Cortex of kidney (tissue), 1 donor: ENCODE measurements at places on chromosomes 2 and 18.

DNA sequence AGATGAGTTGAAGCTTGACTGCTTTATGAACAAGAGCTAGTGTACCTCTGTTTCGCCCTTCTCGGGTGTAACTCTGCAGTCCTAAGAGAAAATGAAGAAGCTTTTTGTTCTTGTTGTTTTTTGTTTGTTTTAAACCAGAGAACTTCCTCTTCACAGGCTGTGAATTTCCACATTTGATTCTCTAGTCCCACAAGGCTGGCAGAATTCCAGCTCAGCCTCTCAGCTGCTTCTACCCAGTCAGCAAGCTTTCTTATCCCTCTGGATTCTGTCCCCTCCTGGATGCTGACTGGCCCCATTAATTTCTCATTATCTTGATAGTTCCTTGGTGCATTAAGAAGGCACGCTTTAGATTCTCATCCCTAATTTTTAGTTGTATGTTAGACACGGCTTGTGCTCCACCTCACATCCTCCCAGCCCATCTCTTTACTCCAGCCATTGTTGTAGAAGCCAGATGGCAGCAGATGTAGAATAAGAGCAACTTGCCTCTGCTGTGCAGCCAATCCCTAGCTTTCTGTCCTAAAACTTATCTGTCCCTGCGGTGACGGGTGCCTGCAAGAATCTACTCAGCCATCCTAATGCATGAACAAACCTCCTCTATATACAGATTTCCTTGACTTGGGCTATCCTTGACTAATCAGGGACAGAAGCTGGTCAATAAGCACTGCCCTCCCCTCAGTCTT is 12.3 kb upstream of the RESP18 start:
- DNase-seq: no peak

DNA sequence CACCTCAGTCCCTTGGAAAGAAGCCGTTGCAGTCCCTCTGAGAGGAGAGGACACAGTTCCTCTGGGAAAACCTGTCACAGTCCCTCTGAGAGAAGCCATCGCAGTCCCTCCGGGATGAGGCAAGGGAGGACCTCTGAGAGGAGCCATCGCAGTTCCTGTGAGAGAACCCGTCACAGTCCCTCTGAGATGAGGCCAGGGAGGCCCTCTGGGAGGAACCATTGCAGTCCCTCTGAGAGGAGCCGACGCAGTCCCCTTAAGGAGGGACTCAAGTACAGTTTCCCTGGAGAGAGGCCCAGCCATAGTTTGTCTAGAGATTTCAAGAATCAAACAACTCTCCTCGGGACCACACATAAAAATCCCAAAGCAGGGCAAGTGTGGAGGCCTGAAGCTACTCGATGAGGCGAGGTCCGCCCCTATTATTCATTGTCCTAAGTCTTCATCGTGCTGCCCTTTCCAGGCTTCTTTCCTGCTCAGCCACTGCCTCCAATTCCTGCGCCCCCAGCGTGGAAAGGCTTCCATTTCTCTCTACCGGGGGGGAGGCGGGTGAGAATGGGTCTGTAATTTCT is 630 bp upstream of the ZNF512 start:
- DNase-seq: no peak

DNA sequence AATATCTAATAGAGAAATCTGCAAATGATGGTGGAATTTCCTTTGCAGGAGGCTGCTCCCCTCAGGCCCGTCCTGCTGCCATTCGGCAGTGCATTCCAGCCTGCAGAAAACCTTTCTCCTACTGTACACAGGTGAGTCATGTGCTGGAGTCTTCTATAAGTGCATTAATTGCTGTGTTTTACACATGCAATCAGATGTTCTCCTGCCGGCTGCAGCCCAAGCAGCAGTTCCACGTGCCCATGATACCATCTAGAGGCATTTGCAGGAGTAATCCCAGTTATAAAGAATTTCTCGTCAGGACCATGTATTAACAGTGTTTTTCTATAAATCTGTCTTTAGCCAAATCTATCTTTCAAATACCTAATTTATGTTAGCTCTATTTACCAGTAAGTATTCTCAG is 304.7 kb upstream of the HNMT start:
- no peak for DNase-seq

GRCh38 chr2:127637725-127638252 is 8.2 kb upstream of the GPR17 start:
- DNase-seq: no peak

GRCh38 chr18:24600076-24600654 is 139.7 kb downstream of the HRH4 start:
- DNase-seq: no peak

GRCh38 chr2:119198240-119198840 is 25.3 kb upstream of the STEAP3 start:
- DNase-seq: no peak

GRCh38 chr2:82000606-82001005 is 1696.1 kb upstream of the LRRTM1 start:
- no peak for DNase-seq

DNA sequence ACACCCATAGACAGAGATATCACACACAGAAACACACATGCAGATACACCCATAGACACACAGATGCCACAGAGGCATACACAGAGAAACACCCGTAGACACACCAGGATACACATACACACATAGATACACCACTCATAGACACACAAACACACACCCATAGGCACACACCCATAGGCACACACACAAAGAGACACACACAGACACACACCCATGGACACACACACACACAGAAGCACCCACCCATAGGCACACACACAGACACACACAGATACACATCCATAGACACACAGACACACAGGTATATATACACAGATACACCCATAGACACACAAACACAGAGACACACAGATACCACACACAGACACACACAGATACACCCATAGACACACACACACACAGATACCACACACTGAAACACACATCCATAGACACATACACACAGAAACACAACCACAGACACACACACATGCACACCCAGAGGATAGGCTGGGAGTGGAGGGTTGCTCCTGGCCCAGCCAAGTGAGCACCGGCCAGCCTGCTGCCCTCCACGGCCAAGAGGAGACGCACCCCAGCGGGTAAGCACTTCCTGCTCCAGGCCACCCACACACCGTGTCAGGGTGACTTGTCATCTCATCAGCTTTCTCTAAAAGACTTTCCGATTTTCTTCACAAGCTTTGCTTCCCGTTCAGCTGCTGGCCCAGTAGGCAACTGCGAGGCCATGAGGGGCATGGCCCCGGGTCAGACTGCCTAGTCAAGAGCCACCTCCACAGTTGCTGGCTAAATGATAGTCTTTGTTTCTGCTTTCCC is 14.1 kb upstream of the CNNM3 start:
- no peak for DNase-seq

DNA sequence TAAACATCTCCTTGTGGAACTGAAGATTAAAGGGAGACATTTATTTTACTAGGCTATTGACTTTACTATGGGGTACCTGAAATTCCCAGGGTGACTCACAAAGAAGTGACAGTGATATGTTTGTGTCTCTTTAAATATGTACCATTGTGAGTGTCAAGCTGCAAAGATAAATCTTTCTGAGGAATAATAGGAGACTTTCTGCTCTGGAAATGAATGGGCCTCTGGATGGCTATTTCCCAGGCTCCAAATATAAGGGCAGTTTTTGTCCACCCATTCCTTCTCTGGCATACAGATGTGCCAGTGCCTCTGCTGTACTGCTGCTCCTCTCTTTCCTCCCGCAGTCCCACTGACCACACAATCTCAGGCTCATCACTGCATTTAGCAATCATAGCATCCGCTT is 586.4 kb upstream of the CNTNAP5 start:
- DNase-seq: no peak

- DNase-seq: no peak
Measured at GRCh38 chr2:120396861-120397811, 51.2 kb downstream of the INHBB start.

GRCh38 chr2:104452558-104452957 is 401.4 kb upstream of the POU3F3 start:
- DNase-seq: no peak

- DNase-seq: no peak
Measured at GRCh38 chr2:43202289-43202688, 24.1 kb downstream of the ZFP36L2 start.

GRCh38 chr2:121809607-121810006 is 54.2 kb downstream of the TSN start:
- DNase-seq: no peak

DNA sequence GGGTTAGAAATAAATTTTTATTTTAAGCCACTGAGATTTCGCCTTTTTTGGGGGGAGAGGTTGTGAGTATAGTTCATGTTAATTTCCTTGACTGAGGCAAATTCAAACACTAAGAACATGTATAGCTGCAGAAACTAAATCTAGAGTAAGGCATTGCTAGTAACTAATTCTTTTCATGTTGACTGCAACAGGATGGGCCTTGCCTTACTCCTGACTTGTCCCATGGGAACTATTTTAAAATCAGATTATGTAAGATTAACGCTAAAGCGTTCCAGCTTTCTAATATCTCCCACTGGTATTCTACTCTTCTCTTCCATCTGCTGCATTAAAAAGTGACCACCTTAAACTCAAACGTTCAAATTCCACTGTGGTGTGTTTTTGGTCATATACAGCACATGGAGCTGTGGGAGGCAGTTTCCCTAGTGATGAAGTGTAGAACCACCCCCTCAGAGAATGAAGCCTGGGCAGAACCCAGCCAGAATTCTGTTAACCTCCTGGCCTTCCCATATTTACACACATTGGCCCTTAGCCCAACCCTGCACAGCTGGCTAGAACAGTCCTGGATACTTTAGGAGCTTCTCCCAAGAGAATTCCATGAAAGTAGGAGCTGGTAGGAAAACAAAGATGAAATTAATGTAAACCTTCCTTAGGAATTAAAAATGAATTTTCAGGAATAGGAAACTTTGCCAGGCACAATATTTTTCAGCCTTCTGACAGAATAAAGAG is 687.8 kb downstream of the SLC4A3 start:
- no peak for DNase-seq

GRCh38 chr2:134410006-134410405 is 156.1 kb downstream of the MGAT5 start:
- no peak for DNase-seq

DNA sequence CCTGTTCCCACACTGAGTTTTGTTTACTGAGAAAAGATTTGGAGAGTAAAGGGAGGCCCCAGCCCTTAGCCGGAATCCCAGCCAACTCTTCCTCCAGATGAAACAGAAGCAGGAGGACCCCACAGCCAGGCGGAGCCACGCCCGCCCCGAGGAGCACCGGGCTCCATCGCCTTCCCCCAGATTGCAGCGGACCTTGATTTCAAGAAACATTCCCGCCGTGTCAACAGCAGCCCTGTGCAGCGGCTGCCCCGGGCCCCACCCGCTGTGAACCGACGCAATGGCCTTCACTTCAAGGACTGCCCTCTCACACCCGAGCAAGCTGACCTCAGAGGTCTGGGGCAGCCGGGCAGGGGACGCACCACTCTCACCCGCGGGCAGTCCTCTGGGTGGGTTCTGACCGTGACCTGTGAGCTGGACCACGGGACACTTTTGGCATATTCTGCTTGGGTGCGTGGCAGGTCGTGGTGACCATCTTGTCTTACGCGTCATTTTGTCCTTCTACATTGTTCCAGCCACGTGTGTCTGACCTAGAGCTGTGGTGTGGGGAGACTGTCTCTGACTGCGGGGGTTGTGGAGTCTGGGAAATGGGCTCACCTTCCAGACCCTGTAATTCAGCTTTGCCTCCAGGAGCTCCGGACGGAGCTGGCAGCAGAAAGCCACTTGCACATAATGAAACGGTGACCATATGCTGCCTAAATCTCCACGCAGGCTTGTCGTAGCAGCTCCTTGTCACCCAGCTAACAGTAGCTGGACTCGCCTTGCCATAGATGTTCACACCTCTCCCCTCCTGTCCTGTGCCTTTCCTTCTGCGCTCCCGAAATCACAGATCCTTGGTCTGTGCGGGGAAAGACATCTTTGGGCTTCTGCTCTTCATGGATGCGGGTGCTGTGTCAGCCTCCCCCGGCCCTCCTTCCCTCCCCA is 32.0 kb upstream of the INHBB start:
- no peak for DNase-seq

DNA sequence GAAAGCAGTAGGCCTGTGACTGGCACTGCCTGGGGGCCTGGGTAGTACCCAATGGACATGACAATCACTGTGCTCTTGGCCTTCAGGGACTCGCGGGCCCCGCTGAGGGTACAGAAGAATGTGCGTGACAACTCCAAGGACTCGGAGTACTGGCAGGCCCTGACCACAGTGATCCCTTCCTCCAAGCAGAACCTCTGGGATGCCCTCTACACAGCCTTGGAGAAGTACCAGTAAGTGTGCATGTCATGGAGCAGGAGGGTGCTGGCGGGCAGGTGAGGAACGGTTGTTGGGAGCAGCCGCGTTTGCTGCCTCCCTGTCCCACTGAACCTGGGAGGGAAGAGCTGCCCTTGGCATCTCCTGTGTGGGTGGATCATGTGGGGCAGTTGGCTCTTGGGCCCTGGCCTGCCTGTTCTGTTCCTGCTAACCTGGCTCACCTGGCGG is 23.3 kb downstream of the OTOF start:
- DNase-seq: no peak

DNA sequence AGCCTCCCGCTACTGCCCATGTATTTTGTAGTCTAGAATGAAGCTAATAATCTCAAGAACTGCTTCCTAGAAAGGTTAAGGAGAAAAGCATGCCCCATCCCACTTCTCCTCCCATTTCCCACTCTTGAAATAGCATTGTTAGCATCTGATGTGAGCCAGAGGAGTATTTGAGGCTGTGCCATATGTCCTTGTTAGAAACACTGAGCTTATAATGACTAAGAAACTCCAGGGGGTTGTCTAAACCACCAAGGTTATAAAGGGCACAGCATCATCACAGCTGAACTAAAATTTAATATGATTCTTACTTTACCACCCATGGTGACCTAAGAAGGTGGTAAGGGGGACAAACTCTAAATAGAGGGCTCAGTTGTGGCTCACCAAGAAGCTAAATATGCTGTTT is 16.6 kb downstream of the TSPYL6 start:
- no peak for DNase-seq

DNA sequence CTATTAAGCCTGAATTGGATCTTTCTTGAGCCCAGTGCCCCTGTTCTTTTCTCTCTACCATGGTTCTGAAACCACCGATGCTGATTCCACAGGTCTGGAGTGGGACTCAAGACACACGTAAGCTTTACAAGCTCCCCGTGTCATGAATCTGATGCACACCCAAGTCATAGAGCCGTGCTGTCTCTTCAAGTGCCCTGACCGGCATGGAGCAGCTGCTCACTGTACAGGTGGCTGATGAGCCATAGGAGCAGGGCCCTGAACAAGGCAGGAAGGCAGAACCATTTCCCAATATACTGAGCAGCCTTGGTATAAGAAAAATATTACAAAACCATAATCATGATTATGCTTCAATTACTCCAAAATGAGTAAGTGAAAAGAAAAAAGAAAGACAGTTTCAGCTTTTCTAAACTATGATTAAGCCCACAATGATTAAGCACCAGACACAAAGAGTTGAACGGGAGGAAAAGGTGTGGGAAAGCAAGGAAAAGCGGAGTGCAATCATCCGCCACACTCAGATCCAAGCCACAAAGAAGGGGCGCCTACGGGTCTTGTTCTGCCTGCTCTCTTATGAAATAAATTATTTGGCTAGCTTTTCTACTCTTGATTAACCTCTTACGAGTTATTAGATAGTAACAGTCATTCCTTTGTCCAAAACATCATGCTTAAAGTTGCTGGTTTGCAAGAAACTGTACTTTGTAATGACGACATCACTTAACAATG is 41.7 kb downstream of the NOL10 start:
- DNase-seq: no peak

GRCh38 chr2:241003369-241003768 is 5.0 kb downstream of the SNED1 start:
- no peak for DNase-seq

GRCh38 chr18:74396171-74397169 is 60.6 kb downstream of the DIPK1C start:
- DNase-seq: no peak

- no peak for DNase-seq
Measured at GRCh38 chr2:147989809-147990403, 30.6 kb downstream of the ORC4 start.

GRCh38 chr2:202147775-202148174 is 74.7 kb downstream of the KIAA2012 start:
- no peak for DNase-seq
